ENCODE measurements at places on chromosomes 3 and 15. TPM values are rescaled to one million over a fixed set of nuclear protein-coding genes. Genes with fewer than 3 reads are reported as not detected.

The ISLR gene
- polyA plus RNA-seq, result 69.0 TPM

The FOXB1 gene
- polyA plus RNA-seq, result 0.08 TPM

The GASK1A gene
- polyA plus RNA-seq, result 4.9 TPM

DNA sequence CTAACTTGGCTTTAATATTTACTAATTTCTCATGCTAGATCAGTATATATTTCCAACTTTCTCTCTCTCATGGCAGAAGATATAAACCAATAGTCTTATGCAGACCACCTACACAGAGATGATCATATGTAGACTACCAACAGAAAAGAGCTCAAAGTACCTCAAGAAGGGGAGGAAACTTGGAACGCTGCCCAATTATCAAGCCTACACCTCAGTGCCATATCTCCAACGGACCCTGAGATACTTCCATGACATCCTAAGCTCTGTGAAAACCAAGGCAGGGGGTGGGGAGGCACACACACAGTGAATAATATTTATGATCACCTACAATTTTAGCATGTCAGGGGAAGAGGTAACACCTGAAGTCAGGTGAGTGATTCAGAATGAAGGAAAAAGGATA, 100.6 kb downstream of the STAG1 start:
- DNase-seq, result no peak

DNA sequence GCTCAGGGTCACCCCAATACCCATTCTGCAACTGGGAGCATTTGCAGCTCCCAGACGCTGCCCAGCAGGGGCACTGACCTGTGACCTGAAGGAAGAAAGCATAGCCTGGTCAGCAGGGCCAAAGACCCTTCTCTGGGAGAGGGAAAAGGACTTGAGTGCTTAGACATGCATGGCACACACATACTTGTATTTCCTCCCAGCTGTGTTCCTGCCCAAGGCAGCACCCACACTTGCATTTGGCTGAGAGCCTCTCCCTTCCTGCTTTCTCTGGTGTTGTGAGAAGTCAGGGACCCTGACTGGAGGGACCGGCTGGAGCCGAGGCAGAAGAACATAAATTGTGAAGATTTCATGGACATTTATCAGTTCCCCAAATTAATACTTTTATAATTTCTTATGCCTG, 7.2 kb upstream of the LAMB2 start:
- no peak for DNase-seq

GRCh38 chr3:39146611-39147591, 6.5 kb downstream of the CSRNP1 start:
- DNase-seq, result no peak

GRCh38 chr15:69843276-69843899, 254.3 kb downstream of the TLE3 start:
- no peak for DNase-seq

- DNase-seq, result no peak
Observed at GRCh38 chr3:165644331-165644730, 192.9 kb downstream of the BCHE start.

DNA sequence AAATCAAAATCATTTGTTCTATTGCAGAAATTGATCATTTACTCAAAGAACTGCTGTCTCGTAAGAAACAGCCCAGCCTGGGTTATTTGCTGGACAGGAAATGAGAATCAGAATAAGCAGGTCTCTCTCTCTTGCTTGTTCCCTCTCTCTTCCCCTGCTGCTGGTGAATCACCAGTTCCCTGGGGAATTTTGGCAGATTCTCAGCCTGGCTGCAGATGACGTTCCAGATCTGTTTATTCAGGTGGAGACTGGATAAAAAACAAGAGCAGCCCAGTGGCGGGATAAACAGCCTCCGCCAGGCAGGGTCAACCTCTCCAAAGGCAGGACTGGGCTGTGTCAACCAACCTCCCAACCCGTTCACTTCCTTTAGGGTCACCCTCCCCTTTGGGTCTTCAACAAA, 72.1 kb downstream of the LRIG1 start:
- DNase-seq, result no peak

DNA sequence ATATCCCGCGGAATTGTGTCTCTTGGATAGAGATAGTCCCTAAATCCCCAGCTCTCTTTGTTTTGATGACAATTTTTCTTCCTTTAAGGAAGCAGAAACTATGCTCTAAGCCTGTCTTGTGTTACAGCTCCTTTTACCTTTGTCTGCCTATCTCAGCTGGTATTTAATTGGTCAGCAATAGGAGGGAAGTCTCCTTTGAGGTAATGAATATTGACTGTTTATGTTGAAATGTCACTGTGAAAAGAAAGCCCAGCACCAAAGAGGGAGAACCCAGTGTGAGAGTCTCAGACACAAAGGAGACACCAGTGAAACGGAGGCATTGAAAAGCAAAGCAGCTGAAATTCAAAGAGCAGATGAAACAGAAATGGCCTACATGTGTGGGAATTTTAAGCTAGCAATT, 372.6 kb downstream of the NR2F2 start:
- no peak for DNase-seq

- peak; percentile 19 for DNase-seq
Observed at GRCh38 chr15:26051761-26052675, 188.9 kb upstream of the ATP10A start.

- no peak for DNase-seq
Observed at GRCh38 chr3:23389686-23390085, 186.6 kb downstream of the UBE2E2 start.

DNA sequence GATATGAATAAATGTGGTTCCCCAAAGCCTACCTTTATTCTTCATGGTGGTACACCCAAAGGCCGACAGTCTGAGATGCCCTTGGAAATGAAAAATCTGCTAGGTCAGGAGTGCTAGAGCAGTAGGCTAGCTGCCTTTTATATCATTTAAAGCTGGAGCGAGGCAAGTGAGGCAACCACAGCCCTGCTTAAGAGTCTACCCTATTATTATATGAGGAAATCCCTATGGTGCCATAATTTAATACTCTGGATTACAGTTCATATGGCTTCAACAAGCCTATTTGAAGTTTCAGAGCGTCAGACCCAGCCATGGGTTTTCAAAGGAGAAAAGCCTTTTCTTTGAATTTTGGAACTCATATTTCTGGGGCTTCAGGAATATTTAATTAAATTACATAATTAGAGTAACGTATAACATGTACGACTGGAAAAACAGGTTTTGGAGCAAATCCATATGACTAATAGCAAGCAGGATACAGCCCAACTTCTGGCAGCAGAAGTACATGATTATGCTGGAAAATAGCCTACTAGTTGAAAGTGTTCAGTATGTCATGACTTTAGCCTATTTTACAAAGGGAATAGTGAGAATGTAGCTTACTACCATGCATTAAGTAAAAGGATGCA, 18.0 kb upstream of the SLTM start:
- DNase-seq, result no peak

- DNase-seq, result no peak
Observed at GRCh38 chr3:111236836-111237713, 165.5 kb downstream of the NECTIN3 start.

DNA sequence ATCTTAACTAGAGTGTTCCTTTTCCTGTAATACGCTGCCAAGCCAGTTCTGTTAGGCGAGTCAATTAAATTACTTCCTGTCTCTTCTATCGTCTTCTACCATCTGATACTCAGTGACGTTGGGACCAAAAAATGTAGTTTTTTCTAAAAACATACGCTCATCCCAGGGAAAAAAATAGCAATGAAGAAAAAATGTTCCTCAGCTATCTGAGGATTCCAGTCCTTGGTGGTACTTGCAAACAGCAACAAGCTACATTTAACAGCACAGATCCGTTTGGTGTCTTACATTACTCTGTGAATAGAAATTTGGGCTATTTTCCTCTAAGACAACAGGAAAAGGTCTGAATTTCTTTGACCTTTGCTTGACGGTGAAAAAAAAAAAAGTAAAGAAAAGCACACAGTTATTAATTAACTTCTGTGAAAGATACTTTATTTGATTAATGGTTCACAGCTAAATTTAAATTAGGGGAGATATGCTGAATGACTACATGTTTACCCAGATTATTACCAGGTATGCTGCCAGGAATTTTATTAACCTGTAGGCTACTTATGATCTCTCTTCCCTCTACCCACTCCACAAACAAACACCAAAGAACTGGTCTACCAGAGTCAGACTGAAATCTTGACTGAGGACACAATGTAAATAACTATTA, 254.4 kb upstream of the ZPLD1 start:
- peak; percentile 51 for DNase-seq

DNA sequence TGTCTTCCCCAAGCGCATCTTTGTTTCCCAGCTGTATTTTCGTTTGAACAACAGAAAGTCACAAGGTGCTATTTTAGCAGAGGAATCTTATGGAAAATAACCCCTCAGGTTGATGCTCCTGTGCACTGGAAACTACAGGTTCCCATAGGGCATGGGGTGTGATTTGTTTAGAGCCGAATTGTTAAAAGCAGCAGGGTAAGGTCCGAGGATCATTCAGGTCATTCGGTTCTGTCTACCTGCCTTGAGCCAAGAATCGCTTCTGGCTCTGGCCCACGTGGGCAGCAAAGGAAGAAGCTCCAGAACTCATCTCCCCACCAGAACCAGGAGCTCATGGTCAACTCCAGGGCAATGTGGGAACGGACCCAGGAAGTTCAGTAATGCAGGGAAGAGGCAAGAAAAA, 116.7 kb upstream of the TPM1 start:
- no peak for DNase-seq

DNA sequence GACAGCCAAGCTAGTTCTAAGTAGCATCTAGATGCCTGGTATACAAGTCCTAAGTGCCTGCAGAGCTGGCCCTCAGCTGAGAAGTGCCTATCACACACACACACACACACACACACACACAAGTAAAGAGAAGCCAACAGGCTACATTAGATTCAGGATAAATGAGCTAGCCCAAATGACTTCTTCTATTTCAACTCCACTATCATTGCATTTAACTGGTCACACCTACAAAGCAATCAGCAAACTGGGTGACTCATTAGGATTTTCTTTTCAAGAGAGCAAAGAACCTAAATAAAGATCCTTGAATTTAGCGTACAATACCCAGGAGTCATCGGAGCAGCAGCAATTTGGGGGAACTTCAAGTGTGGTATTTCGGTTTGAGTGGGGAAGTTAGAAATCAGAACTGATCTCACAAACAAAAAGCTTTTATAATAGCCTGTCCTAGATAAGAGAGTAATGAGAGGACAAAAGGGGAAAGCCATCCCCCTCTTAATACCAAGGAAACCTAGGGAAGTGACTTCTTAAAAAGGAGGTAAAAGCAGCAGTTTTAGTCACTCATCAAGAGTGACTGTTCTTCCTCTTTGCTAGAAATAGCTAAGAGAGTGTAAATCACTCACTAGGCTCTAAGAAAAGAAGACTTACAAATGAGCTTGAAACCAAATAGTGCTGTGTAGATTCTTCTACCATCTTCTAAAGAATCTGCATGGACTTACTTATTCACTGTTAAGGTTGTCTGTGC, 112.7 kb downstream of the TNIK start:
- DNase-seq, result no peak

GRCh38 chr3:111901637-111902036, 42.6 kb downstream of the PHLDB2 start:
- no peak for DNase-seq
